ENCODE measurements at places on chromosomes 2 and 18.

- H3K36me3 ChIP-seq, result no peaks in the 10 kb centered on the region
- H3K4me1 ChIP-seq, result no peaks in the 10 kb centered on the region
- H3K27ac ChIP-seq, result no peak overlapping the region
- DNase-seq, result no peak
- H3K27me3 ChIP-seq, result peaks cover 20% of the 10 kb centered on the region
Measured at GRCh38 chr2:98350411-98350810, 4.2 kb downstream of the CNGA3 start.

DNA sequence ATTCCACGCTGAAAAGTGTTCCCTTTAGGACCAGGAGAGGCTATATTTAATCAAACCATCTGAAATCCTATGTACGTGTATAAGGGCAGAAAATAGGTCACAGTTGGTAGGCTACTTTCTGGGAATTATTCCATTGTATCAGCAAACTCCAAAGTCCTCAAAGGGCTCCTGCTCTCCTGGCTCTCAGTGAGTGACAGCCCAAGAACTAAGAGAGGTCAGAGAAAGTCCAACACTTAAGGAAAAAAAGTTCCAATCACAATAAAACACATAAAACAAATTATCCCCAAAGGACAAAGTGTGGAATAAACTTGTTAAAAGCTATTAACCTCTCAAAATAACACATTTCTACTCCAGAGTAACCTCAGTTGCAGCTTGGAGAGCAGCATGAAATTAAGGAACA lies 183.3 kb downstream of the SLC8A1 start:
- no peak for DNase-seq
- H3K4me1 ChIP-seq, result no peaks in the 10 kb centered on the region
- H3K27ac ChIP-seq, result no peak overlapping the region
- no peak overlapping the region for H3K4me3 ChIP-seq
- H3K27me3 ChIP-seq, result no peaks in the 10 kb centered on the region

DNA sequence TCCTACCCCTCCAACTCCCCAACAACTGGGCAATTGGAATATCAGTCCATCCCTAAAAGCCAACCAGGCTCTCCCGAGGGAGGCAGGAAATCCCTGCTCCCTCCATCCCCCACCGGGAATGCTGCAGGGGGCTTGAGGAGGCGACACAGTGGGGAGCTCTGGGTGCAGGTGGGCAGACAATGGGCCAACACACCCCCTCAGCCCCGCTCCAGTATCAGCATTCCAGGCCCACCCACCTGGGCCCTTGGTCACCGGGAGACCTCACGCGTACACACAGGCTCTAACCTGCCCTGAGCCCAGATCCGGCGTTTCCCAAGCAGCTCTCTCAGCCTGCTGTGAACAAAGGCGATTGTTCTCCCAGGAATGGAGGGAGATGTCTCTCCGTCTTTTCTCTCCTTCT lies 37.6 kb upstream of the FZD7 start:
- H3K36me3 ChIP-seq, result no peaks in the 10 kb centered on the region
- DNase-seq, result peak; percentile 38
- H3K4me3 ChIP-seq, result no peak overlapping the region
- no peaks in the 10 kb centered on the region for H3K4me1 ChIP-seq
- no peaks in the 10 kb centered on the region for H3K27me3 ChIP-seq

- H3K36me3 ChIP-seq, result no peaks in the 10 kb centered on the region
- H3K4me1 ChIP-seq, result no peaks in the 10 kb centered on the region
- DNase-seq, result no peak
- no peaks in the 10 kb centered on the region for H3K27me3 ChIP-seq
Measured at GRCh38 chr2:88247531-88247930, 77.4 kb downstream of the THNSL2 start.

DNA sequence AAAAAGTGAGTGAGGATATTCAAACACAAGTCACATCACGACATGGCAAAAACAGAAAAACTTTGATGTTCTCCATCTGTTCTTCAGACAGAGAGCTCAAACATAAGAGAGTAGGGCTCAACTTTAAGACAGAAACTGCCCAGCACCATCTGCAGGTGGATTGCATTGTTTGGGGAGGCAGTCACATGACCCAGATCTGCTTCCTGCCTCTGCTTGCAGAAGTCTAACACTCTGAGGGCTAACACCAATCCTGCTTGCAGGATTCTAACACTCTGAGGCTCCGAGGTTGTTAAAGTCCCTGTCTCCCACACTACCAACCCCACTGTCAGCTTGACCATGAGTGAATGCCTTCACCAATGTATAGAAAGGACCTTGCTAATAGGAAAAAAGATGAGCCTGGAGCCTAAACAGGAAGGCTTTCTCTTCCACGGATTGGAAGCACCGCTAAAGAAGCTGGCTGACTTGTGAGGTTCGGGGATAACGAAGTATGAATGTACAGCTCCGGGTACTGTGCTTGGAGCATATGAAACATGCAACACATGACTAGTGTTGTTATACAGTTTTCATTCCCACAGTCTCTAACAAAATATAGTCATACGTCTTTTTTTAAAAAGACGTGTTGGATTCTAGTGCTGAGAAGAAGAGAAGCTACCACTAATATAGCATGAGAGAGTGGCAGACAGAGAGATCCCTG lies 176.6 kb upstream of the CREB1 start:
- H3K4me3 ChIP-seq, result no peak overlapping the region
- H3K27ac ChIP-seq, result no peak overlapping the region
- no peaks in the 10 kb centered on the region for H3K4me1 ChIP-seq
- DNase-seq, result no peak
- H3K27me3 ChIP-seq, result no peaks in the 10 kb centered on the region
- H3K36me3 ChIP-seq, result no peaks in the 10 kb centered on the region

DNA sequence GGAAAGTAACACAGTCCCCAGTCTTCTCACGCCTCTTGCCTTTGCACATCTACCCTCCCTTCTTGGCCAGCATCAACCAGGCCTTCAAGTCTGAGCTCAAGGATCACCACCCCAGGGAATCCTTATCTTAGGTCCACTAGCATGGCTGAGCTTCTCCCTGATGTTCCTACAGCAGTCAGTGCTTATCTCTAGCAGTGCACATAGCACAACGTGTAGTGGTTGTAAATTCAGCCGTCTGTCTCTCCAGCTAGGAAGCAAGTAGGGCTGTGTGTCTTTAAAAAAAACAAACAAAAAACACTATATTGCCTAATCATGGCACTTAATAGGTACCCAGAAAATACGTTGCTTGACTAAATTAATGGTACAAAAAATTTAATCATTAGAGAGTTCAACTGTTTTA lies 29.2 kb downstream of the KCNG3 start:
- no peaks in the 10 kb centered on the region for H3K4me1 ChIP-seq
- H3K36me3 ChIP-seq, result no peaks in the 10 kb centered on the region
- no peak overlapping the region for H3K27ac ChIP-seq
- no peak for DNase-seq
- H3K27me3 ChIP-seq, result no peaks in the 10 kb centered on the region

DNA sequence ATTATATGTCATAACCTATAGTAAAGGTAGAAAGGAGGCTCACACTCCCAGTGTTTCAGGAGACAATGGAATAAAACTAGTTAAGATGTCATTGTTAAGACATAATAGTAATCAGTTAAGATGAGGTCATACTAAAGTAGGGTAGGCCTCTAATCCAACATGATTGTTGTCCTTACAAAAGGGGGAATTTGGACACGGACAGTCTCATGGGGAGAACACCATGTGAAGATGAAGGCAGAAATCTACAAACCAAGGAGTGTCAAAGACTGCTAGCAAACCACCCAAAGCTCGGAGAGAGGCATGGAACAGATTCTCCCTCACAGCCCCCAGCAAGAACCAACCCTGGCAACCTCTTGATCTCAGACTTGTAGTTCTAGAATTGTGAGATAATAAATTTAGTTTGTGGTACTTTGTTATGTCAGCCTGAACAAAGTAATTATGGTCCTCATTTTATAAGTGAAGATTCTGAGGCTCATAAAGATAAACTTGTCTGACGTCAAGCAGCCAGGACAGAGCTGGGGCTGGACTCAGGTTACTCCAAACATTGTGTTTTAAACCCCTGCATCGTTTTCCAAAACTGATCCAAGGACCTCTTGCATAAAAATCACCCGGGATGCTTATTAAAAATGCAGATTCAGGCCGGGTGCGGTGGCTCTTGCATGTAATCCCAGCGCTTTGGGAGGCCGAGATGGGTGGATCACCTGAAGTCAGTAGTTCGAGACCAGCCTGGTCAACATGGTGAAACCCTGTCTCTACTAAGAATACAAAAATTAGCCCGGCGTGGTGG lies 47.8 kb downstream of the CCDC195 start:
- no peaks in the 10 kb centered on the region for H3K4me1 ChIP-seq
- no peak for DNase-seq
- peaks cover 2% of the 10 kb centered on the region for H3K27me3 ChIP-seq
- no peaks in the 10 kb centered on the region for H3K36me3 ChIP-seq

DNA sequence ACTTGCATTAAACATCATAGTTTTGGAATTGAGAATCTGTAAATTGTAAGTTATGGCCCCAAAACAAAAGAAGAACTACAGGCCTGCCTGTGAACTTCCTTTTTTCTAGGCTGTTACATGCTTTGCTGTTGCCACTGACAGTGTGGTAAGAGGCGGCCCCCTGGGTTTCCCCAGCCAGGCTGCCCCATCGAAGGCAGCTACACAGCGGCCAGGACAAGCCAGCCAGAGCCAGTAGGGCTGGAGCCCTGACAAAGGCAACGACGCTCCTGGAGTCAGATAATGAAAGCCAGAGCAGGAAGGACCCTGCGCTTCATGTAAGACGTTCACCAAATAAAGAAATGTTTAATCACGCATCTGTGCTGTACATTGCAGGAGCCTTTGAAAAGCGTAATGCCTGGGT lies 55.0 kb downstream of the ANKRD44 start:
- H3K27me3 ChIP-seq, result no peaks in the 10 kb centered on the region
- H3K27ac ChIP-seq, result peak overlapping the region; percentile 0
- DNase-seq, result peak; percentile 14
- H3K36me3 ChIP-seq, result no peaks in the 10 kb centered on the region
- H3K4me3 ChIP-seq, result no peak overlapping the region

DNA sequence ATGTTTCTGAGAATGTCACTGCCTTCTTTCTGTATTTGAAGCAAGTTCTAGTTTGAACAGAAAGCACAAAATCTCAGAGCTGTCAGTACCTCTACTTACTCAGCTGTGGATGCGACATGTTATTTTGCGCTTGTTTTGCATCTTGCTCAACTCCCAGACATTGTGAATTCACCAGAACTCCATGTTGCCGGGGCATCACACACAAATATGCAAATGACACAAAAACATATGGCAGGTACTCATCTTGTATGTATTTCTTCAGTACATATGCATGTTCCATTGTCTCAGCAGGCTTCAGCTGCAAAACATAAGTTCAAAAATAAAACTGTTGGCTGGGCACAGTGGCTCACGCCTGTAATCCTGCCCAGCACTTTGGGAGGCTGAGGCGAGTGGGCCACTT lies 30.8 kb downstream of the ADCY3 start:
- H3K4me3 ChIP-seq, result no peak overlapping the region
- DNase-seq, result no peak
- H3K4me1 ChIP-seq, result no peaks in the 10 kb centered on the region

DNA sequence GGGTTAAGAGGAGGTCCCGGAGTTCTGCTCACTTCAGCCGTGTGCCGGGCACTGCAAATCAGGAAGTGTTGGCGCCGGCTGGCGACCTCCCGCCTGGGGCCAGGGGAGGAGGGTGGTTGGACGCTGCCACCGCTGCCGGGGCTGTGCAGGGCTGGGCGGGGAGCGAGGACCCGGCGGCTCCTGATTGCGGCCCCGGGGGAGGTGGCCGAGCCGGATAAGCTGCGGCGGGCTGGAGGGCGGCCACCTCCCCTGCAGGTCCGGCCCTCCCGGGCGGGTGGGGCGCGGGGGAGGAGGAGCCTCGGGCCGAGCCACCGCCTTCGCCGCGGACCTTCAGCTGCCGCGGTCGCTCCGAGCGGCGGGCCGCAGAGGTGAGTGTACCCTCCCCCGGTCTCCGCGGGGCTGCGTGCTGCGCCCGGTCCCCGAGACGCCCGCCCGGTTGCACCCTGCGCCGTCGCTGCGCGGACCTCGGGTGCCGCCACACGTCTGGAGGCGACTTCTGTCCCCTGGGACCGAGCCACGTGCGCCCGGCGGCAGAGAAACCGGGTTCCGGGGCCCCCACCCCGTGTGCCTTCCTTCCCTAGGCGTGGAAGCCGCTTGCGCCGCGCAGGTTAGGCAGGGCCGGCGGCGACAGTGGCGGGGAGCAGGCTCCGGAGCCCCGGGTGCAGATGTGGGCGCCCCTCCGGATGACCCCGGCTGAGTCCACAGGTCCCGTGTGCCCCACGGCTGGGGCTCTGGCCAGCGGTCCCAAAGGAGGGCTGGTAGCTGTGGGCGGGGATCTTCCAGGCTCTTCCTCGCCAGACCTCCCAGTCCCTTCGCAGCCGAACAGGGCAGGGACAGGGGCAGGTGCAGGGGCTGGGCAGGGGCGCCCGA lies at the start of gene STEAP3:
TSS of gene STEAP3 (plus strand) at position 314 of the 870 bp plus-strand sequence. CDS start 7,179 bp downstream, outside the sequence.
- DNase-seq, result peak; percentile 62
- peaks cover 5% of the 10 kb centered on the region for H3K4me1 ChIP-seq
- H3K36me3 ChIP-seq, result no peaks in the 10 kb centered on the region
- peak within 1 kb of the TSS; percentile 55 for H3K27ac ChIP-seq

GRCh38 chr18:28846958-28847357 lies 670.0 kb upstream of the CDH2 start:
- H3K4me1 ChIP-seq, result no peaks in the 10 kb centered on the region
- no peak overlapping the region for H3K4me3 ChIP-seq
- H3K36me3 ChIP-seq, result no peaks in the 10 kb centered on the region
- DNase-seq, result no peak
- no peak overlapping the region for H3K27ac ChIP-seq
- H3K27me3 ChIP-seq, result no peaks in the 10 kb centered on the region

GRCh38 chr2:201232467-201232815 lies 27.9 kb upstream of the CASP8 start:
- H3K27me3 ChIP-seq, result no peaks in the 10 kb centered on the region
- H3K4me1 ChIP-seq, result no peaks in the 10 kb centered on the region
- H3K27ac ChIP-seq, result peak overlapping the region; percentile 62
- no peak overlapping the region for H3K4me3 ChIP-seq

GRCh38 chr2:170391018-170391417 lies 213.1 kb downstream of the MYO3B start:
- H3K4me1 ChIP-seq, result no peaks in the 10 kb centered on the region
- H3K27ac ChIP-seq, result no peak overlapping the region

DNA sequence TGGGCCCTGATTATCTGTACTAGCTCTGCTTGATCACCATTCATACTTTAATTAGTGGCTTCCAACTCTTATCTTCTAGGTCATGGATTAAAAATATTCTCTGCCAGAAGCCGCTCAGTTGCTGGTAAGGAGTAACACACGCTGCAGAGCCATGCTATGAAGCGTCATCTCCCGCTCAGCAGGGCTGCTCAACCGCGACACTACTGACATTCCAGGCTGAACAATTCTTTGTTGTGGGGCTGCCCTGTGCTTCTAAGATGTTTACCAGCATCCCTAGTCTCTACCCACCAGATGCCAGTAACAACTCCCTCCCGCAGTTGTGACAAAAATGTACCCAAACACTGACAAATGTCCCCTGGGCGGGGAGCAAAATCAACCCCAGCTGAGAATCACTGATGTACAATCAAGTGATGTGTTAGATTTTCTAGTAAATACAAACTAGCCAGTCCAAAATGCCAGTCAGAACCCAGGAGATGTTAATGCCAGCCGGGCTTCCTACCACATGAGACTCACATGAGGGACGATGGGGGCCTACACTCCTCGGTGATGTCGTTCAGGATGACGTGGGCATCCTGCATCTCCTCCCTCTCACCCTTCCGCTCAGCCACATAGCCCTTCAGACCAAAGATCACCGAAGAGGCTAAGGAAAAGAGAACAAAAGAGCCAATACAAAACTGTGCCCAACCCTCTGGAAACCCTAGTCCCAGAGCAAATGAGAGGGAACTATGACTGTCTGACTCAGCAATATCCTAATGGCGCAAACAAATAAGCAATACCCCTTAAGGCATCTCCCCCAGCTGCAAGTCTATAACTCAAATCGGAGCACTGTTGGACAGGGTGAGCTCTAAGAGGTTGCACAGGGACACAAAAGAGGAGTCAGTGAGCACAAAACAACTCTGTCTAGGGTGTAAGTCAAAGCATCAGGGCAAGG lies 15.6 kb downstream of the ILKAP start:
- H3K27me3 ChIP-seq, result no peaks in the 10 kb centered on the region
- DNase-seq, result no peak
- H3K27ac ChIP-seq, result no peak overlapping the region
- no peak overlapping the region for H3K4me3 ChIP-seq
- H3K36me3 ChIP-seq, result peaks cover 16% of the 10 kb centered on the region
- no peaks in the 10 kb centered on the region for H3K4me1 ChIP-seq
